ENCODE measurements at places on chromosomes 12 and 14. TPM values are rescaled to one million over a fixed set of nuclear protein-coding genes. Genes with fewer than 3 reads are reported as not detected.

GRCh38 chr12:108214486-108214885 lies 85.4 kb downstream of the WSCD2 start:
- no peaks in the 10 kb centered on the region for H3K4me1 ChIP-seq
- no peaks in the 10 kb centered on the region for H3K36me3 ChIP-seq
- no peaks in the 10 kb centered on the region for H3K27me3 ChIP-seq
- H3K27ac ChIP-seq: no peak overlapping the region

DNA sequence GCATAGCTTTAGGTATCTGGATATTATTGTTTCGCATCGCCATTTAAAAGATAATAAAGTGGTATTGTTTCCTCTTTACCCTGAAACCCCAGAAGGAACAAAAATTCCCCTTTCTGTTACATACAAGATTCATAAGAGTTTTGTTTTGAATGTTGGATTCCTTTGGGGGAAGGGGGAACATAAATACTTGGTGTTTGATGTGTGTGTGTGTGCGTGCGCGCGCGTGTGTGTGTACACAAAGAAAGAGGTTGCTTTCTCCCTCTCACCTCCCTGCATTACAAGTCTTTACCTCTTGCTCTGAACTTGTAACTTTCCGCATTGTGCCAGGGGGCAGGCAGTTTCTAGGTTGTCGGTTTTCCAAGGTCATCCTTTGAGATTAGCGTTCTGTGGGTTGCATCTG lies 76.4 kb downstream of the GPATCH2L start:
- H3K4me1 ChIP-seq: no peaks in the 10 kb centered on the region
- H3K36me3 ChIP-seq: no peaks in the 10 kb centered on the region
- no peak overlapping the region for H3K27ac ChIP-seq
- no peak for DNase-seq

TAS2R30 gene
- 3.6 TPM for total RNA-seq

FBXO34 gene
- 18.0 TPM for total RNA-seq

DNA sequence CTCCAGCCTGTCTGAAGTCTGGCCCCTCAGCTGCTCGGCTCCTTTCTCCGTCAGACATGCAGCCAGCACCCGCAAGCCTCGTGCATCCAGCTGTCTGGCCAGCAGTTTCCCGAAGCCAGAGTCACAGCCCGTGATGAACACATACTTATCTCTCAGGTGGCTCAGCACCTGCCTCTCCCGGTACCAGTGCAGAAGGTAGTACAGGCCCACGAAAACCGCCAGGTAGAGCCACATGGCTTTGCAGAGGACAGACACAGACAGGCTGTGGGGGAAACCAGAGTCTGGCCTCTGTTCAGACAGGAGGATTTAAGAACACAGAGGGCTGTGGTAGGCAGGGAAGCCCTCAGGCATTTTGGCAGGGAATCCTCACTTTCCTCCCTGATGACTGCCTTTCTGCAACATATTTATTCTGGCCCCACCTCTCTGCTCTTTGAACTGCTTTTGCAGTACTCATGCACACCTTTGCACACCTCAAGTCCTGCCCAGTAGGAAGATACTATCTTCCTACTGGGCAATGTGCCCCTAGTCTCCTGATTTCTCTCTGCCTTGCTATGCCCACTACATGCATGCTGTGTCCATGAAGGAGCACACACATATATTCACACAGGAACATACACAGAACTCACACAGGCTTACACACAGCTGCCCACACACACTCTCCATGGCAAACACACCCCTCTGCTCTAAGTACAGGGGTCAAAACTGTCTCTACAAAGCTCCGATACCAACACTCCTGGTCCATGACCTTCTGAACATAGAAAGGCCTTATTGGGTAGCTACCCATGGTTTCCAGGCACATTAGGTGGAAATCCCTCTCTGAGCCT lies at the start of gene RDH16:
Gene RDH16, minus strand, starts transcription at position 380 of the 824 bp plus-strand sequence. Its CDS starts 146 bp downstream, at position 234.
- H3K4me1 ChIP-seq: no peaks in the 10 kb centered on the region
- no peaks in the 10 kb centered on the region for H3K27me3 ChIP-seq
- no peaks in the 10 kb centered on the region for H3K36me3 ChIP-seq
- DNase-seq: no peak

Measured in ascending aorta (tissue), 2 donors.